Frontal cortex (tissue), 4 donors: ENCODE measurements at places on chromosomes 5 and 9. TPM values are rescaled to one million over a fixed set of nuclear protein-coding genes. Genes with fewer than 3 reads are reported as not detected.

The SELENOP gene
- total RNA-seq = 41.2 TPM

The PCDHGA3 gene
- total RNA-seq = 4.1 TPM

GRCh38 chr5:1834721-1835429 lies 33.7 kb downstream of the NDUFS6 start:
- no peak for DNase-seq

- DNase-seq = no peak
Measured at GRCh38 chr5:68192679-68193060, 22.9 kb upstream of the PIK3R1 start.

- no peak for DNase-seq
Measured at GRCh38 chr9:112043423-112043822, 131.7 kb downstream of the SUSD1 start.

- peak; percentile 85 for DNase-seq
Measured at GRCh38 chr5:172479034-172479783, 24.9 kb upstream of the SH3PXD2B start.

- DNase-seq = no peak
Measured at GRCh38 chr9:8062459-8062858, 262.9 kb upstream of the DMAC1 start.

The GABRA1 gene
- 29.8 TPM for total RNA-seq

DNA sequence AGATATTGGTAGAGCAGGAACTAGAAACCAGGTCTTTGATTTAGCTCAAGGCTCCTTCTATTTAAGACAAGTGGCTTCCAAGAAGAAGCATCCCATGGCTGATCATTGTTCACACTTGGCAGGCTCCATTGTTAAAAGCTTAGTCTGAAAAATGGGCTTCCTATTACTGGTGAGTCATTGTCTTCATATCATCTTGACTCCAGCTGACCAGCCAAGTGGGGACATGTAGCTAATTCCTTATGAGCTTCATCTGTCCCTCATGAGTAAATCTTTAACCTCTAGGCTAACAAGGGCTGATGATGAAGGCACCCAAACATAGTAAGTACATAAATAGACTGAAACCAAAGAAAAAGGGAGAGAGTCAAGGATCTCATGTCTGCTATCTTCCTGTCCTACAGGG lies 530.3 kb upstream of the KLF4 start:
- no peak for DNase-seq

- no peak for DNase-seq
Measured at GRCh38 chr9:20863945-20864344, 167.5 kb downstream of the HACD4 start.

- DNase-seq = no peak
Measured at GRCh38 chr5:23677996-23678395, 170.6 kb downstream of the PRDM9 start.

DNA sequence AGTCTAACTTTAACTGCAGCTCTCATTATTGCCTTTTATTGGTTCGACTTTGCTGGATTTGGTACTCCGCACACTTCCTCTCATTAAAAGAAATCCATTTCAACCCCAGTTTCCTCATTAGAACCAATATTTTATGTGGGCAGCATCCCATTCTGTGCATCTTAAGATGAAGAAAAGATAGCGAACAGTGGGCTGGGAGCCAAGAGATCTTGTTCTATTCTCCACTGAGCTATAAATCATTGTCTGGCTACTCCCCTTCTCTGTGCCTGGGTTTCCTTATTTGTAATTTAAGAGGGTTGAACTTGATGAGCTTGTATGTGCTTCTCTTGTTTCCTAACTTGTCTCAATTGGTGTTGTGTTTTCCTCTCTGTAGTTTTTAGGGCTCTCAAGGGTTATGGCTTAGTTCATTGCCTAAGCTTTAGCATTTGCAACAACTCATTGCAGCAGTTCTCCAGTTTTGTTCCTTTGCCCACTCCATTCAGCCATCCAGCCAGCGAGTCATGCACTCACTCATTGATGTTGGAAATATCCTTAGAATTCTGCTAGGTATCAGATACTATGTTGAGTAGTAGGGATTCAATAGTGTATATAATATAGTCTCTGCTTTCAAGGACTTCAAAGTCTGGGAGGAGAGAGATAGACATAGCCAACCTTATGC lies 273.3 kb upstream of the TNC start:
- DNase-seq = no peak

- no peak for DNase-seq
Measured at GRCh38 chr9:6090277-6091210, 75.1 kb upstream of the RANBP6 start.

DNA sequence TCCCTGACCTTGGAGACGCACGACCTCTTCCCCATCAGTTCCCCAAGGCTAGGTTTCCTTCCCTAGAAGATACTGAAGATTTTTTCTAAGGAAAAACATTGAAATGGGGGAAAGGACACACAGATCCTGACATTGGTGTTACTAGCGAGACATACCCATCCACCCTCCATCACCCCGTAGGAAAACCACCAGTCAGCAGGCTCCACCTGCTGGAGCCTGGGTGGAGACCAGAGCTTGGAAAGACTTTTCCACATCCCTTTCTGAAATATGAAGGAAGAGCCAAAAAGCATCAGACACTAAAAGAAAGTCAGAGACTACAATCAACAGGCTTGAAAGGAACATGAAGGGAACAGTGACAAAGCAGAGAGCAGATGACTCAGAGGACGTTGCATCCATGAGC lies 638.0 kb downstream of the IRX1 start:
- no peak for DNase-seq

- no peak for DNase-seq
Measured at GRCh38 chr5:65668696-65669095, 43.9 kb downstream of the SHLD3 start.

The CNTNAP3B gene
- 35.9 TPM for total RNA-seq

The SMIM23 gene
- not detected for total RNA-seq

The FAXDC2 gene
- total RNA-seq = 2.4 TPM

GRCh38 chr5:133360693-133361472 lies 251.5 kb downstream of the FSTL4 start:
- DNase-seq = no peak

The C9 gene
- under 0.01 TPM for total RNA-seq

DNA sequence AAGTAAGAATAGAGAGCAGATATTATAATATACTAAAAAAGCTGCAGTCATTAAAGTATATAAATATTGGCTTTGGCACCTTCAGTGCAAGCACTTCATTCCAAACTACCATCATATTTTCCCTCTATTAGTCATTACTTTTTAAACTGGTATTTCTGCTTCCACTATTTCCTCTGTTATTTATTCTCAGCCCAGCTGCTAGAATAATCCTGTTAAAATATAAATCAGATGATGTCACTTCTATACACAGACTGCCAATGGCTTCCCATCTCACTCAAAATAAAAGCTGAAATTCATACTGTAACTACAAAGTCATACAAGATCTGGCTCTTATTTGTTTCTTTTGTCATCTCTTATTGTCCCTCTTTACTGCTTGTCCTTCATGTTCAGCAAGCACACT lies 432.9 kb downstream of the TLE4 start:
- no peak for DNase-seq

- DNase-seq = no peak
Measured at GRCh38 chr5:108276187-108277050, 105.5 kb downstream of the FBXL17 start.

The DMRTA1 gene
- total RNA-seq = 0.41 TPM

DNA sequence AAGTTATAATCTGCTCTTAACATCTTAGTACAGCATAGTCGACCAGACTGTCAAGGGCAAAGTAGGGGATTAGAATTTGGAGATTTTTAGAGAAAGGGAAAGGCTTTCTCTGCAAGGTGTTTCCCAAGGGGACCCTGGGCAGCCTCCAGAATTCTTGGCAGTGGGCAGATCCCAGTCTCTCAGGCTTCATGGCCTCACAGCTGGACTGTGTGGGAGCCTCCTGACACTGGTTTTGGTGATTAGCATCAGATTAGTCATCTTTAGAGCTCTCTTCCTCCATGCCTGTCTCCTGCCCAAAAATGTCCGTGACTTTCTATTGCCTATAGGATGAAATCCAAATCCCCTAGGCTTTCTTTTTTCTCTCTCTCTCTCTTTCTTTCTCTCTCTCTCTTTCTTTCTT lies 370.7 kb downstream of the ZSWIM6 start:
- DNase-seq = no peak

DNA sequence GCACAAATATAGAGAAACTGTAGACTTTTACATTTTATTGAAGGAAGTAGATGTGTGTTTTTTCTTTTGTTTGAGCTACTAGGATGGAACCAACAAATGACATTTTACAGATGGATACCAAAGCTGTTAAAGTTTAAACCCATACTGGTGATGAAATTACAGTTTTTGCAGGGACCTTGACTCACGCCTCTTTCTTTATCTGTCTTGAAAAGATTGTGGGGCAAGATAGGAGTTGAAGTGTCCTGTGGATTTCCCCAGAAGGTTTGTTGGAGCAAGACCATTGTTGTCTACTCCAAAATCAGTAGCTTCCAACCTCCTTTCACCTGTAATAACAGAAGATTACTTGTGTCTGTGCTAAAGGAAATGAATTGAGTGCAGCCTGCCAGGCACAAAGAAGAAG lies 4.1 kb upstream of the C5orf63 start:
- DNase-seq = no peak
